Left renal cortex interstitium (tissue), 4 donors: ENCODE measurements at places on chromosomes 11 and 22. TPM values are rescaled to one million over a fixed set of nuclear protein-coding genes. Genes with fewer than 3 reads are reported as not detected.

Gene OR8D4
- polyA plus RNA-seq = not detected

Gene LRRC10B
- 3.2 TPM for polyA plus RNA-seq

Gene SAA4
- polyA plus RNA-seq = 0.37 TPM

- DNase-seq = no peak
Measured at GRCh38 chr22:23566705-23567475, 13.2 kb downstream of the IGLL1 start.

DNA sequence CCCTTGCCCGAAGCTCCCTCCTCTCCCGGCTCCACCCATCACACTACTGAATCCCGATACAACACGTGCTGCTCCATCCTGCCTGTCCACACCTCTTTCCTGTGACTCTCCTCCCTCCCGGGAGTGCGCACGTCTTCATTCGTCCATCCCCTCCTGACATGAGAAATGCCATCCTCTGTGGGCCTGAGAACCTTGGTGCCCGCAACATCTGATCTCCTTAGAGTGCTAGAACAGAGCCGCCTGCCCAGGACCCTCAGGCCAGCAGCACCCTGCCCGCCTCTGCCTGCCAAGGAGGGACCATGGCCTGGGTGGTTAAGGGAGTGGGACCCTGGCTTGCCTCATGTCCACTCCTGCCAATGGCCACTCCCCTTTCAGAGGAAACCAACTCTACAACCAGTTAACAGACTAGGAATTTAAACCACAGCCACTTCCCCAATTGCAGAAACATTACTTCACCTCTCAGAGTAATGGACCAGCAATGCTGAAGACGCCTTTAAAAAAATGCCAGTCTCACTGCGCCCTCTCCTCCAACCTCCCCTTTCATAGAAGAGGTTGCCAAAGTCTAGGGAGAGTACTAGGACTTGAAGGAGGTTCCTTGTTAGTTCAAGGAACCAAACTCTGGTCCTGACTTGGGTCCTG lies 466.3 kb downstream of the OPCML start:
- DNase-seq = no peak

DNA sequence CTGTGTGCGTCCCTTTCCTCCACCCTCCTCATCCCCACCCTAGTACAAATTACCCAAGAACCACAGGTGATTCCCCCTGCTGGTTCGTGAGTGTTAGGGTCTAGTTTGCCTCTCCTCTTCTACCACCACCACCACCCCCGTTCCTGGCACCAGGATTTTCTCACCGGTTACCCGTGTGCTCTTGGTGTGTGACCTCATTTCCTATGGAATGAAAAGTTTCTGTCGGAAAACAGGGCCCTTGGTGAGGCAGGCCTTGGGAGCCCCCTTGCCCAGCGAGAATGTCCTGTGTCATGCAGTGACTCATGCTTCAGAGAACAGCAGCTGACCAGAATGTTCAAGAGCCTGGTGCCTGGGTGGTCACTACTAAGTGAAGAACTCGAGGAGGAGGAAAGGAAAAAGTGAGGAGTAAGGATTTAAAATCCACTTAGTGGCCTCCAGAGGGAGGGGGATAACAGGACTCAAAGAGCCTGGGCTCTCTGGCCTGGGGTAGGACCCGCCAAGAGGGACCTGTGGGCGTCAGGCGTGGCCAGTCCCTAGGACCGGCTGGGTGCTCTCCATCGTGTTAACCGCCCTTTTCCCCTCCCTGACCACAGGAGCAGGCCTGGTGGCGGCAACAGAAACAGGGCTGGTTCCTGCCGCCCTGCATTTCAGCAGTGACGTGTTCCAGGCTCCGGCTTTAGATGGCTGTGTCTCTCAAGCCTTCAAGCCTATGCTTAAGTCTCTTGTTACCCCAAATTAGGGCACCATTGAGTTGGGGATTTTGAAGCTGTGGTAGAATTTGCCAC lies 30.2 kb downstream of the C22orf31 start:
- no peak for DNase-seq

DNA sequence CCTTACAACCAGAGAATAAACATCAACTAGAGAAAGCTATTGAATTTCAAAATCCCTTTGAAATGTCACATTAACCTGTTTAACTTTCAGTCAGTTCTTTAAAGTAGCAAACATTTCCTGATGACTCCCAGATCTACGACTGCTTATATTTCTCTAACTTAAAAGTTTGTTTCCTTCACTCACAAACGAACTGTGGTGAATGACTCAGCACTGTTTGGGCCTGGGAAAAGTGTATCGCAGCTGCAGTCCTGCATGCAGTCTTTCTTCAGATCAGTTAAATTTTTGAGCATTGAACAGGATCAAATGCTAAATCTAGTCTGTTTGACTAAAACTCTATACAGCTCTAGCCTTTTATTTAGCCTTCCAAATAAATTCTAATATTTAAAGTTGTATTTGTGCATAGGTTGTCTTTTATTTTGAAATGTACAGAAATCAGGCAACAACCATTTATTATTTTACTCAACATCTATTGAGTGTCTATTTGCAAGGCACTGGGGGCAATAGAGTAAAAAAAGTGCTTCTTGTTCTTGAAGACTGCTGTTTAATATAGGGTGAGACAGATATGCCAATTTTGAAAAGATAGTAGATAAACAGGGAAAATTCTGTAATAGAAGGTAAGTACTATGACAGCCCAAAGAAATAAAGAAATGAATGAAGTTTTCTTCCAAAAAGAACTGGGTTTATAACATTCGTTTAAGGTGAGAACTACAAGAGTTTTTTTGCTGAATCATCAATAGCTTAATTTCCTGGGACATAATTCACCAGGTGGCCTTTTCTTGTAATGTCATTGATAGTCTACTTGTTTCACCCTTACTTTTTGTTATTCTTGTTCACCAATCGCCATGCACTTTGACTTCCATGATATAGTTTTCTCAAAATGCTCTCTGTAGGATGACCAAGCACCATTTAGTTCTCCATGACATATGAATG lies 235.4 kb downstream of the METTL15 start:
- no peak for DNase-seq

- no peak for DNase-seq
Measured at GRCh38 chr22:44893731-44894080, 116.1 kb downstream of the PHF21B start.

DNA sequence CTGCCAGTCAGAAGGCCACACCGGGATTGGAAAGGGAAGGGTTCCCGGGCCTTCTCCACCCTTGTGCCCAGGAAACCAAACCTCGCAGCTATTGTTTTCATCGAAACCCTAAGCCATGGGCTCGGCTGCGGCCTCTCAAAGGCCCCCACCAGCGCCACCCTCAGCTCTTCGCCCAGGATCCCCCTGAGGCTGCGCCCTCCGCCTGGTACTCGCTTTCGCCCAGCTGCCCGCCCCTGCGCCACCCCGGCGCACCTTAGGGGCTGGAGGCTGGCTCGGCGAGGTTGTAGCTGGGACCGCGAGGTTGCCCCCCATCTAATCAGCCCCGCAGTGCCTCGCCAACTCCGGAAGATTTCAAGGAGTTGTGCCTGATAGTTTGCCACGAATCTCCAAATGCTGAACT lies 49.0 kb downstream of the FZD4 start:
- DNase-seq = no peak

DNA sequence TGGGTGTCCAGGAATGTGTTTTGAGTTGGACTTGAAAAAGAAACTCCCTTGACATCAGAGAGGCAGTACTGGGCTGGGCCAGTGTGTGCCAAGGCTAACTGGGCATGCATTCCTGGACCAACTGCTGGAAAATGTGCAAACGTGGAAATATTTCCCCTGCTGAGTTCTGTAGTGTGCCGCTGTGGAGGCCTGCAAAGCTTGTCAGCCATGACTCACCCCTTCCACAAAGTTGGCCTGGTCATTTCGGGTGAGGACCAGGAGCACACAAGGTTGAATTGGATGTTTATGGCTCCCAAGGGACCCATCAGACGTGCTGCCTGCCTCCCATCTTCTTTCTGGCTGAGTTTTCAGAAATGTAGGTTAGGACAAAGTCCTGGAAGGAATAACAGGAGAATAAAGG lies 513.1 kb downstream of the MIAT start:
- no peak for DNase-seq

DNA sequence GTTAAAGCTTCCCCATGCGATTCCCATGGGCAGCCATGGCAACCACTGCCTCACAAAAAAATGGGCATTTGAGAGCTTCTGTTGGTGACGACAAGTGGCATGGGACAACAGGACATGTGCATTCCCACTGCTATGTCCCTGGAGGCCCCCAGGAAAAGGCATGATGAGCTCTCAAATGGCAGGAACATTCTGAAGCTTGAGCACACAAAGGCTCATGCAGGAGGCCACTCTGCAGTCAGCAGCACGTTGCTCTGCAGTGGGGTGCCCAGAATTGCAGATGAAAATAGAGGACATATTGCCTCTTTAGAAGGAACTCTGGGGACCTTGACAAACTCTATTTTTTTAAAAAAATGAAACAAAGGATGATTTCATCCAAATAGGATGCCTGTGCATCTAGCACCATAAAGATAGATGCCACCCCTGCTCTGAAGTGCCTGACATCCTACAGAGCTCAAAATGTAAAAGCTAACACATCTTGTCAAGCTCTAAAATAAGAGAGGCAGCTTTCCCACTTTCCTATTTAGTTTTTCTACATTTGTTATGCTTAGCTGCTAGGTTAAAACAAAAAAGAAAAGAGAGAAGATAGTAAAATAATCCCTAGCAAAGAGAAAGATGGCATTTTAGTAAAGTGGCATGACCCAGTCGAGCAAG lies 277.6 kb upstream of the ZC3H12C start:
- DNase-seq = no peak
